ENCODE measurements at places on chromosomes 16 and 17.
A peak's percentile ranks its signal among the peaks of the same experiment; 100 is the strongest.

DNA sequence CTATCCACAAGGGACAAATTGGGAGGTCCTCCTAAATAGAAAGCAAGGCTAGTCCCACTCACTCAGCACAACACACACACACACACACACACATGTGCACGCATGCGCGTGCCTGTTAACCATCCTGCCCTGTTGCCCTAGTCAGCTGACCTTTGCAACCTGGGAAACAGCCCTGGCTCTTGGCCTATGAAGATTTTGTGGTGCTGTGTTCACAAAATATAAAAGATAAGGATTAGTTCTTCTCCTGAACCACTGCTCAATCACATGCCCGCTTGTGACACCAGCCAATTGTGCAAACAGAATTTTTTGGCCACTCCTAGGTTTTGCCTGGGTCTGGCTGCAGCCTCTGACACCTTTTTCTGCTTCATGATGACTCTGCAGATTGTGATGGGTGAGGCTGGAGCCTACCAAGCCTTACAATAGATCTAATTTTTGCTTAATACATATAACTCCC is 3.3 kb upstream of the CES1 start:
- DNase-seq = no peak

DNA sequence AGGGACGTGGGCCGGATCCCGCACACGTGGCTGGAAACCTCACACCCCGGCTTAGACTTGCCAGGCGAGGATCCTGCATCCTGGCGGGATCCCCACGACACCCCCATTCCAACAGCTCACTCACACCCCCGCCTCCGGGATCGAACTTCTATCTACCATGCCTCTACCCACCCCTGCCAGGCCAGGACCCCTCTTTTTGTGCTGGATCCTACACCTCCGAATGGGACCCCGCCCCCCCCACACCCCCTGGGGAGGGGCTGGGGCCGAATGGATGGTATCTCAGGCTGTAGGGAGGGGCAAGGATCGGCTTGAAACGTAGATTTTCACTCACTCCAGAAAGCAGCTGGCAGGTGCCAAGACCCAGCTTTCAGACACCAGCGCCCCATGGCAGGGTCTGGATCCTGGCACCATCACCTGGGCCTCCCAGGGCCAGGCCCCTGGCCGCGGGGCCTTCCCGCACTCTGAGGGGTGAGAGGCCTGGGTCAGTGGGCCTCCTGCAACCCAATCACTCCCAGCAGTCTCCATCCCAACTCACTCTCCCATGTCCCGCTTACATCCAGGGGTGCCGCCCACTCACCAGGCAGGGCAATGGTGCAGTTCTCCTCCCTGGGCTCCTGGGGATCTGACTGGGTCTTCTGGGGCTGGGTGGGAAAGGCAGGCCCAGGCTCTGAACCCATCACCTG is 6.7 kb downstream of the PRSS36 start:
- no peak for DNase-seq

DNA sequence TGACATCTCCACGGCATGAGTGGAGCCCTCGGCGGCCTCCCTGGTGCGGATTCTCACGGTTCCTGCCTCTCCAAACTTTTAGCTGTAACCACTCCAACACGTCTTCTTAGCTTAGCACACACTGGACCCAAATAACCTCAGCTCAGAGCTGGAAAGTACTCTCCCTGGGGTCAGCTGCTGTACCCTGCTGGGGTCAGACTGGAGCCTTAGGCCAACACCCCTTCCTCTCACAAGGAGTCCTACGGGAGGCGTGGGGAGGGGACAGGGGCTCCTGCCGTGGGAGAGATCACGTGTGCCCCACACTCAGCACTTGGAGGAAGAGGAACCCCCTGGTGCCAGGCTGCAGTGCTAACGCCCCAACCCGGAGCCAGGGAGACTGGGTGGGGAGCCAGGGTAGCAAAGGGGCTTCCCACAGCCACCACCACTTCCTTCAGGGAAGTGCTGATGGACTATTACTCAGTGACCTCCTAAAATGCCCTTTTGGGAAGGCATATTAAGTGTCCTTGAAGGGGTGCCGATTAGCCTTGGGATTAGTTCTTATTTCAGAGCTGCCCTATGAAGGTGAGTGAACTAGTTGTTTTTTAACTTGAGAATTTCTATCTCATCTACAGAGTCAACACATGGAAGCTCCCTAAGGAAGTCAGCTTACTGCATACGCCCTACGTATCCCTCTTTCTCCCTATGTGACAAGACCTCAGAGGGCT is 124.0 kb downstream of the HIC1 start:
- DNase-seq = no peak

GRCh38 chr17:19024101-19025078 is 19.8 kb upstream of the FAM83G start:
- peak; percentile 96 for DNase-seq

DNA sequence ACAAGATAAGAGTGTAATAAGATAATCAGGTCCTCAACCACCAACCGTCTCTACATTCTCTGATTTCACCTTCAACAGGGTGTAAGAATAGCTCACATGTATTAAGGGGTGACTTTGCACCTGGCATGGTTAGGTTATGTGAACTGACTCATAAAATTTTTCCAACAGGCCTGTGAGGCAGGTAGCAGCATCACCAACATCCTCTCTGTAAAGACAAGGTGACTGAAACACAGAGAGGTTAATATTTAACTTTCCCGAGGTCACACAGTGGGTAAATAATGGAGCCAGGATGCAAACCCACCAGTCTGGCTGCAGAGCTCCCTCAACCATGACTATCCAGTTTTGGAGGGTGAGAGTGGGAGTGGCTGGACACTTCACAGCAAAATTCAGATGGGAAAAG is 317.2 kb downstream of the C16orf95 start:
- no peak for DNase-seq

- peak; percentile 8 for DNase-seq
Observed at GRCh38 chr17:64472564-64472963, 23.6 kb downstream of the MILR1 start.

- peak; percentile 92 for DNase-seq
Observed at GRCh38 chr16:23424292-23424958, 28.6 kb downstream of the COG7 start.

DNA sequence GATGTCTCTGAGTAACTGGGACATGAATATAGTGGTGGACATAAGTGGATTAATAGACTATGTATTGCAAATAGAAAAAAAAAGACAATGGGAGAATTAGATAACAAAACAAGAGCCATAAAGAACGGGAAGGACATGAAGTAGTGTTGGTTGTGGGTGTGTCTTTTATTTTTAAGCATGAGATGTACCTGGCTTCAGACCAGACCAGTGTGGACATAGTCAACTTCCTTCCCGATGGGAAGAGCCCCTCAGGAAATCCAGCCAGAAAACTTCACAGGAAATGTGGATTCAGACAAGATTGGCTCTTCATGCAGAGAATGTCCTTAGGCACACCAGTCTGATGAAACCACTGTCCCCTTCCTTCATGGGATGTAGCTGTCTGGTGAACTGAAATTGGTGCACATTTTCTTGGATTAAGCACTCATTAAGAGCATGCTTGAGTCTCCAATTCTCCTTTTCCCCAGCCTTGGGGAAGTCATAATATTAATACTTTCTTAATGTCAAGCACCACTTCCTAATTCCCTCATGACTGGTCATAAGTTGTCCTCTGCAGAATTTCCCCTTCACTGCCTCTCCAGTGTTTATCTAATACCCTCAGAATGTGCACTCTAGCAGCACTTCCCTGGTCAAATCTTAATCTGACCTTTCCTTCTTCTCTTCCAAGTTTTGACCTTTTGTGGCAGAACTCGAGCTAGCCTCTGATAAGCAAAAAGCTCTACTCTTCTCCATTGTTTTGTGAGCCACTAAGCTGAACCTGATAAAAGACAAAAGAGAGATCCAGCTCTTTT is 350.6 kb upstream of the MAF start:
- no peak for DNase-seq
